ENCODE measurements at places on chromosomes 4 and X.

GRCh38 chr4:107432451-107432850 lies 287.6 kb downstream of the PAPSS1 start:
- no peak for DNase-seq

DNA sequence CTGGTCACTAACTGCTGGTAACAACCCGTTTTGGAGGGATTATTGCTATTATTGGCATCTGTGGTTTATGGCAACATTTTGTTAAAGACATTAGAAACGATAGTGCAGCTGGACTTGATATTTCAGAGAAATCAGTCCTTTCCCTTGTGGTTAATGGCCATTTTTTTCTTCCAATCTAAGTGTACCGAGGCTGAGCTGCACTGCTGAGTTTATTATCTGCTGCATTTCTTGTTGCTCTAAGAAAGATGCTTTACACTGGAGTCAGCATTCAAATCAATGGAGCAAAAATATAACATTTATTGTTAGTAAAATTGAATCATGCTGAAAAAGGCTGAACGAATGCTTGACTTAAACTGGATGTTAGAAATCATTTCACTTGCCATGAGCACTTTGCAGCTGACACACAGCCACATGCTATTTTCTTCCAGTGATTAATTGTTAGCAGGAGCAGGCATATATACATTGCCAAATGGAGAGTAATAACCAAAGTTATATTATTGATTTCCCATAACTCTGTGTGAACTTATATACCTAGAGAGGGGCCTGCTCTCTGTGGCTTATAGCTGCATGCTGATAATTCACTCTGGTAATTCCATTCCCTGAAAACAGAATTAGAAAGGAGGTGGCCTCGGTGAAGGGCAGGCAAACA lies 66.5 kb upstream of the TTC29 start:
- no peak for DNase-seq

DNA sequence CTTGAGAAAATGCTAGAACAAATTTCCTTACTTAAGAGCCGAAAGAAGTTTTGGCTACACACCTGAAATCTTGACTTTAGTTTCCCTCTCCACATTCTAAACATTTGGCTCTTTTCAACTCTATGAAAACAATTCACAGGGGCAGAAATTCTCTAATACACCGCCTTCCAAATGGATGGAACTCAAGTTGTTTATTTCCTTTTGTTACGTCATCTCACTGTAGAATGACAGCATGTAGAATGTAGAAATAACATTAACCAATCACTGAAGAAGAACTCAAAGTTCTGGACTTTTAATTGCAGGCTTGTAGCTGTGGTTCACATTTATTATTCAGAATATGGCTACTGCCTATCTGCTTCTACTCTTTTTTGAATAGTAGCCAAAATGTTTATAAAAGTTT lies 1.9 kb downstream of the DMP1 start:
- no peak for DNase-seq

DNA sequence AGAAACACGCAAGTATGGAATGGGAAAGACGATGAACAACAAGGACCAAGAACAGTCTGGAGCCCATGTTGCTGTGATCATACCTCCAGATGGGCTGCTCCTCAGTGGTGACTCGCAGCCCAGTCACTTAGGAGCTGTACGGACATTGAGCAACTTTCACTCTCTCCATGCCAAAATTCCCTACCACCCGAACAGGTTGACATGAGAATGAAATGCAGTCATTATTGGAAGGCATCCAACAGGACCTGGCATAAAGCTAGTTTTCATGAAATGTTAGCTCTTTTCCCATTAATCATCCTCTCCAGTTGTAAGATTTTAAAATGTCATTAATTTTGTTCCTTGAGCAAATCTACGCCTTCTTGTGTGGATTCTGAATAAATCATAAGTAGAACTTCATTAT lies 82.7 kb upstream of the GPM6B start:
- DNase-seq: peak; percentile 51

DNA sequence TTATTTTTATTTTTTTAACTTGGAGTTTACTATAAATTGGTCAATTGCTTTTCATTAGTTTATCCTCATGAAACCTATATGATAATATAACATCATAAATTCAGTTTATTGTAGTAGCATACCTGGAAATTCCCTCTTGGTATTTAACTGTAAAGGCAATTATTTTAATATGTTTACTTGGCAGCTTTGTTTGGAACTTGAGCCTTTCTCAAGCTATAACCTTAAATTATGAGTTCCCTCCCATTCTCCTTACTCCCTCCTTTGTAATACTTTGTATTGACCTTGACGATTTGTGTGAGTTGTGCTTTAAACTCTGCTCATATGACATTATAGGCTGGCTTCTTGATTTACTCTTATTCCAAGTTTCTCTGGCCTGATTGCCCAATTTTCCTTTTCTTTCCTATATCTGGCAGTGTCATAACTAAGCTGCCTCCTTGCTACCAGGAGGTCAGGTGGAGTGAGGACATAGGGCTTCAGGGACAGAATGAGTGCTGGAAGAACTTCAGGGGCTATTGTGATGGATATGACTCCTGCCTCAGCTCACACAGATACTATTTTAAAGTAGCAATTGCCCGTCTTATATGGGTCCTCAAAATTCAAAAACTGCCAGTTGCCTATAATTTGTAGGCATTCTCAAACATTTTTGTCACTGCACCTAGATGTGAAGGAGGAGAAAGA lies 77.7 kb downstream of the RAP1GDS1 start:
- DNase-seq: no peak

DNA sequence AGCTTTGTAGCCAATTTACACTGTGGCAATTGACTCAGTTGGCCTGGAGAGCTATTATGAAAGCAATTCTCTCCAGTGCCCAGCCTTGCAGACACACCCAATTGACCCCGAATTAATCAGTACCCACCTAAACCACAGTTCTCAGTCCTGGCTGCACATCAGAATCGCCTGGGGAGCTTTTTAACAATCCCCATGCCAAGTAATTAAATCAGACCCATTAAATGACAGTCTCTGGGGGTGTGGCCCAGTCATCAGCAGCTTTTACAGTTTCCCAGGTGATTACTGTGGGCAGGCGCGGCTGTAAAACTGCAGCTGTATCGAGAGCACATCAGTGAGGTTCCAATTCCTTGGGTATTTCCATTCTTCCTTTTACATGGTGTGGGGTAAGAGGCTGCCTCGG lies 460.9 kb upstream of the FAT1 start:
- DNase-seq: no peak

GRCh38 chr4:157221426-157221894 lies 932 bp downstream of the GRIA2 start:
- DNase-seq: no peak

GRCh38 chr4:142801966-142802365 lies 44.1 kb downstream of the INPP4B start:
- no peak for DNase-seq

GRCh38 chr4:150283689-150284088 lies 205.4 kb downstream of the DCLK2 start:
- no peak for DNase-seq

- DNase-seq: no peak
Measured at GRCh38 chrX:125295337-125295736, 24.3 kb upstream of the TEX13C start.

GRCh38 chr4:8900588-8900987 lies 28.9 kb upstream of the HMX1 start:
- no peak for DNase-seq

DNA sequence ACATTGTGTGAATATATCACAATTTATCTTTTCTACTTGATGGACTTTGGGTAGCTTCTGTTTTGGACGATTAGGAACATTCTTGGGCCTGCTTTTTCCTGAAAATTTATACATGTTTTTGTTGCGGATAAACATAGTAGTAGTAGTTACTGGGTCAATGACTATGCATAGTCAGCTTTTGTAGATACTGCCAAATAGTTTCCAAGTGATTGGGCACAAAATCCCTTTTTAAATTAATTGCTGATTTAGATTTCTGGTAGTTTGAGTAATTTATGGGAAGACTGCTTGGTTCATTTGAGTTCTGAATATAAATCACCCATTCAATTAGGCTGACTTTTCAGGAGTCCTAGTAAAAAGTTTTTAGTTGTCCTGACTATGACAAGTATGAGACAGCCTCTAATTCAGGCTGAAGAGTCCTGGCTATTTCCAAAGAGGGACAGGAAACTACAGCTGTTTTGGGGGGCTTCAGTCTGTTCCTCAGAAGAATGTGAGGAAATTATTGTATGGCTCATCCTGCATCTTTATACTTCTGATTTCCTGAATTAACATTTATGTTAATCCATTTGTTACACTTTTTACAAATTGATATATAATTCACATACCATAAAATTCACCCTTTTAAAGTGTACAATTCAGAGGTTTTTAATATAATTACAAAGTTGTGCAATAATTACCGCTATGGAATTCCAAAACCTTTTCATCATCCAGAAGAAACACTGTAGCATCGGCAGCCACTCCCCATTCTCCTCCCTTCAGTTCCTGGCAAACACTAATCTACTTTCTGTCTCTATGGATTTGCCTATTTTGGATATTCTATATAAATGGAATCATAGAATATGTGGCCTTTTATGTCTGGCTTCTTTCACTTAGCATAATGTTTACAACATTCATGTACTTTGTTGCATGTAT lies 14.2 kb downstream of the LRP2BP start:
- no peak for DNase-seq

DNA sequence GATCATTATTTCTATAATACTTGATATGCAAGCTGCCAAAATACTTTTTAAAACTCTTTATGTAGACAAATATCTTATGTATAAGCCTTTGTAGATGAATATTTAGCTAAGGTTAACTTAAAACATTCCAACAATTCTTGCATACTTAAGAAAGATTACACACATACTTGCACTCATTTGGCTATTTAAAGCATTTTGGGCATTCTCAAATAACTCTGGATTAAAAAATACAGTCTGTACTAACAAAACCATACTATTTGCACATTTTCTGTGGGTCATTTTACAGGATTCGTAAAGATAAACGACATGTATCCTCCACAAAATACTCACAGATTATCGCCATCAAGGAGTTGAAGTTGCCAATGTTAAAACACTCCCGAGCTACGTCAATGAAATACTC lies 26.5 kb downstream of the RASGEF1B start:
- DNase-seq: no peak

DNA sequence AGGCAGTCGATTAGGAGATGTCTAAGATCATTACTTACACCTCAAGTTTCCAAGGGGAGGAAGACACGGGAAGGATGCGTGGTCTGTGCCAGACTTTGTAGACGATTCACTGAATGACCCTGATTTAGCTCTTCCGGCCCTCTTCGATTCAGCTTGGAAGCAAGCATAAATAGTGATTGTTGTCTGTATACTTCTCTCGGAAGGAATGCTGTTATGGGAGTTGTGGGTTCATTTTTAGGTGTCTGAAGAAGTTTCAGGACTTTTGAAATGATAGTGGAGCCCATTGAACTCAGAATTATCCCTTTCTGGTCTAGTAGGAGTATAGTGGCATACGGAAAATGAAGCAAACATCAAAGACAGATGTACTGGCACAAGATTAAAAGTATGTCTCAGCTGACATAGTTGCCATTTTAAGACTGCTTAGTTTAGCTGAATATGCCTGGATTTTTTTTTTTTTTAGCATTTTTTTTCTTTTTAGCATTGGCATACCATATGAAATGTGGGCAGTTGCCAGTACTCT lies 1.0 kb upstream of the ANKRD17 start:
- no peak for DNase-seq

DNA sequence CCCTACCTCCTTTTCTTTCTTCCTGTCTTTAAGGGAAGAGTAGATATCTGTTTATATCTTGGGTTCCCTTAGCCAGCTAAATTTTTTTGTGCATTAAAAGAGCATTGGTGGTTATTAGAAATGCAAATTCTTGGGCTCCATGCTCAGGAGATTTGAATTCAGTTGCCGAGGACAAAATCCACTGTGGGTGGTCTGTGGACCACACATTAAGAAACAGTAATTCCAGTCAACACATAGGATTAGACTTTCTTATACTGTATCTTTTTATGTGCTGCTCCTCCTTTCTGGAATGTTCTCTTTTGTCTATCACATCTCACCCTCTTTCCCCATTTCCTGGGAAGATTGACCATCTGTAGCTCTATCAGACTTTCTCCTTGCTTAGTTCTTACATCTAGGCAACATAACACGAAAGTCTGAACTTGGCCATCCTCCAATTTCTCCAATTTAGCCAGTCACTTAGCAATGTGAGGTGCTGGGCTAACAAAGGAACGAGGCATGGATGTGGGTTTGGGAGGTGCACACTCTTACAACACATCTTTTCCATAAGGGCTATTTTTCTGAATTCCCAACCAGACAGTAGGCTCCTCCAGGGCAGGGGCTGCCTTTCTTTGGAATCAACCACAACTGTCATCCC lies 5.3 kb upstream of the PDLIM3 start:
- DNase-seq: no peak

GRCh38 chrX:40855411-40855810 lies 120.1 kb upstream of the MED14 start:
- no peak for DNase-seq

GRCh38 chr4:849478-850175 lies 23.7 kb upstream of the CPLX1 start:
- no peak for DNase-seq

- DNase-seq: no peak
Measured at GRCh38 chrX:49250578-49250977, 13.9 kb downstream of the FOXP3 start.

- peak; percentile 49 for DNase-seq
Measured at GRCh38 chr4:93764639-93765246, 63.8 kb upstream of the ATOH1 start.

DNA sequence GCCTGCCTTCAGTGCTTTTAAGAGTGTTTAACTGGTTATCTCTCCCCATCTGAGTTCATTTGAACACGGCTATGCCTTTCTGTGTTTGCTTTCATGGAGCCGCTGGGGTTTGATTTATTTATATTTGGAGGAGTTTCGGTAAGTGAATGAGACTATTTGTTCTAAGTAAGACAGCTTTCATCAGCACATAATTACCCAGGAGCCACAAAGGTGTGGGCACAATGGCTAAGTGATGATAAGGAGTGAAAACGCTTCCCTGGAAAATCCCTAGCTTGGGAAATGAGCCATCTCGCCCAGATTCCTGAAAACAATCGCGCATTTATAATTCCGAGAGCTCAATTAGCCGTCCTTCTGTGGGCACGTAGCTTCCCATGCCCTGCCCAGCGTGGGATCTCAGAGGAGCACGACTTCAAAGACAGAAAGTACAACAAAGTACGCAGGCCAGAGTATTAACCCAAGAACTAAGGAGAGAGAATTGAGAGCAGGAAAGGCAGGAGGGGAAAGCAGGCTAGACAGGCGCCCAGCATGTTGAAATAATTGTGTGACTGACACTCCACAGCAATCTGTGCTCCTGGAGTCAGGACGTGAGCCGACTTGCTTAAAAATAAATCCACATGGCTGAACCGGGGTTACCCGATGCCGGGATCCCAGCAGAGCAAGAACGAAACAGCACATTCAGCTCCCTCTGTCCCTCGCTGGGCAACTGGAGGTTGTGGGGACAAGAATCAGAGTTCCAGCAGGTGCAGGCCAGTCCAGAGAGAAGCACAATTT lies 99.0 kb downstream of the DHRSX start:
- DNase-seq: peak; percentile 15

GRCh38 chr4:54493862-54494261 lies 163.9 kb upstream of the KIT start:
- no peak for DNase-seq

- DNase-seq: no peak
Measured at GRCh38 chr4:147576084-147576483, 41.1 kb upstream of the TMEM184C start.

- no peak for DNase-seq
Measured at GRCh38 chr4:116018831-116019230, 905.4 kb upstream of the NDST4 start.

GRCh38 chr4:6886886-6887285 lies 22.7 kb upstream of the TBC1D14 start:
- DNase-seq: no peak
